ENCODE measurements at places on chromosomes 5 and 9.

DNA sequence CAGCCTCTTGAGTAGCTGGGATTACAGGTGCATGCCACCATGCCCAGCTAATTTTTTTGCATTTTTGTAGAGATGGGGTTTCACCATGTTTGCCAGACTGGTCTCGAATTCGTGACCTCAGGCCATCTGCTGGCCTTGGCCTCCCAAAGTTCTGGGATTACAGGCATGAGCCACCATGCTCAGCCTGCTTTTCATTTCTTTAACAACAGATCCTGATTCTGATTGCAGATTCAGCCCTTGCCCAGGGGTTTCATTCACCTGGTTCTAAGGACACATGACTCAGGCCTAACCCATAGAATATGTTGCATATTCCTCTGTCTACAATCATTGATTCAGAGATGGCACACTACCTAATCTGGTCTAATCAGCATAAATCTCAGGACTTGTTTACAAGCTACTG is 56.1 kb upstream of the CCDC112 start:
- no peak for DNase-seq

DNA sequence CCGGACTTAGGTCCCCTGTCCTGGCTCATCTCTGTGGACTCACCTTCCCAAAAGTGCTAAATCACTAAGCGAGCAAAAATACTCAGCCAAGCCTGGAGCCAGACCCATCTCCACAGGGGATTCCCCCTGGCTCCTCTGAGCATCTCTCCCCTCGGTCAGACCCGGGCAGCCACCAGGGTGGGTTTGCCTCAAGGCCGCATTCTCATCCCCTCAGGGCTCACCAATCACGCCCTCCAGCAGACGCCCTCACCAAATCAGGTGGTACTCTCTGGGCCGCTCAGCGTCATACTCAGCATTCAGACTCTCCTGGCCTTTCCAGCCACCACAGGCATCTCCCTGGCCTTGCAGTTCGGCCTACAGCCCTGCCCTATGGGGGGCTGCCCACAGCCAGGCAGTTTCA is 49.7 kb downstream of the C5orf15 start:
- no peak for DNase-seq

GRCh38 chr9:16266648-16267276 is 603.7 kb downstream of the BNC2 start:
- no peak for DNase-seq

DNA sequence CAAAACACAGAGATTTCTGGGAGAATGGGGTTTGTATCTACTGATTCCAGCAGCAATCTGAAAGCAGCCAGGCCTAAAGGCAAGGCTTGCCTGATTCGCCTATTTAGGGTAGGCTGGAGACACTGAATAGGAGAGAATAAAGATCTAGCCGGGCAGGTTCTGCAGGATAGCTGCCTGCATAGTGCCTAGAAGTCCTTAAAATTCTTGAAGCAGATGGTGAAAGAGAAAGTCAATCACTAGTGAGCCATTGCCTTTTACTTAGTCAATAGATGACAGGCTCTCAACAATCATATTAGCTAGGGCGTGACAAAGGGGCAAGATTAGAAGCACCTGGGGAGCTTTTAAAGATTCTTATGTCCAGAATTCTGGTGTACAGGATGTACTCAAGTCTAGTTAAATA is 522.7 kb downstream of the HTR1A start:
- DNase-seq, result no peak

DNA sequence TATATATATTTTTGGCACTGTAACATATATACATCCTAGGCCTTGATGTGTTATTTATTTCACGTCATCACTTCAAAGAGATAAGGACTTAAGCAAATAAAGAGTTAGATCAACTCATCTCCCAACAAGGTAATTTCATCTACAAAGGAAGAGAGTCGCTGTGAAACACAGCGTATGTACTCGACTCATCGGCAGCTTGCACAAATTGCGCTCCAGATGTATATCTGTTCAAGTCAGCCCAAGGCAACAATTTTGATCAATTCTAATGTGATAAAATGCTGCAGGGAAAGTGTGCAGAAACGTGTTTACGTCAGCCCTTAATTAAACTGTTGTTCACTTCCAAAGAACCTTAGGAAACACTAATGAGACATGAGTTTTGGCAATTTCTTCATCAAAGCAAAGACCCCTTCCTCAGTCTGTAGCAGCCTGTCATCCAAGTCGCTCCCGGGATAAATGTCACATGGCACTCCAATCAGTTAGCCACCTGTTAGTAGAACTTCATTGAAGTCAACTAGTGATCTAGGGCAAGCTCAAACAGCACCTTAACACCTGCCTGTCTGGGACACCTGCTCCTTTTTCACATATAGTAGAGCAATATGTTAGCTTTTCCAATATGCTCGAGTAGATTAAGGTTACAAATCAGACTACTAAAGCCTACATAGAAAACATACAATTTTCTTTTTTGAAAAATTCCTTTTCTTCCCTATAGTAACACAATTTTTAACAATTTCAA is 182.4 kb downstream of the NFIB start:
- no peak for DNase-seq

DNA sequence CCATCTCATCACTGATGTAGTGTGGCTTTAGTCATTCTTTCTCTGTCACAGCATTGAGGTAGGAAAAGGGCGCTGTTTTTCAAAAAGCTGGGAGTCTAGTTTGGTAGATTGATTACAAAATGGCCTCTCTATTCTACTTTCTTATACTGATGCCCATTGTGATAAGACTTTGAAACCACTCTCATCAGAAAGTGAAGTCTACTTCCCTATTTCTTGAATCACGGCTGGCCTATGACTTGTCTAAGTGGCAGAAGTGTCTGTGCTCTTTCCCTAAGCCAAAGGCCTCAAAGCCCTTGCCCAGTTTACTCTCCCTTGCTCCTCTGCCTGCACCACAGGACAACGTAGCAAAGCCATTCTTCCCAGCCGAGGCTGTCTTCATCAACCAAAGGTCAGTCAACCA is 83.0 kb upstream of the IL33 start:
- DNase-seq, result no peak

DNA sequence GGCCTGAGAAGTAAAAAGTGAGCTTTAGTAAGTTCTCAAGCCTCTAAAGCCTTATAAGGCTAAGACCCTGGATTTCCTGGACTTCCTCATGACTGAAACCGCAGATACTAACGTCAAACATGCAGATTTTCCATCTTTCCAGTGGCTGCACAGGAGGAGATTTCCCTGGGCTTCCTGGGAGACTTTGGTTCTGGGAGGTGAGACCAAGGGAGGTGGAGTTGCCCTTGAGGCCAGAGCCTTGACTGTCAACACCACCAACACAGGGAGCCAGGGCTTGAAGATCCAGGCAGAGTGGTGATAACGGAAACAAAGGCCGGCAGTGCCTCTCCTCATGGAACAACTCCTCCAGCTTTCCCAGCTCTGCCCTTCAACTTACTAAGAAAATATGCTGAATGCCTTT is 144.7 kb upstream of the LRRTM2 start:
- DNase-seq, result no peak

GRCh38 chr9:101860920-101861319 is 122.5 kb upstream of the GRIN3A start:
- no peak for DNase-seq

GRCh38 chr9:18905028-18905882 is 127.8 kb downstream of the SAXO1 start:
- DNase-seq, result no peak
